ENCODE measurements at places on chromosomes 7 and 10.

DNA sequence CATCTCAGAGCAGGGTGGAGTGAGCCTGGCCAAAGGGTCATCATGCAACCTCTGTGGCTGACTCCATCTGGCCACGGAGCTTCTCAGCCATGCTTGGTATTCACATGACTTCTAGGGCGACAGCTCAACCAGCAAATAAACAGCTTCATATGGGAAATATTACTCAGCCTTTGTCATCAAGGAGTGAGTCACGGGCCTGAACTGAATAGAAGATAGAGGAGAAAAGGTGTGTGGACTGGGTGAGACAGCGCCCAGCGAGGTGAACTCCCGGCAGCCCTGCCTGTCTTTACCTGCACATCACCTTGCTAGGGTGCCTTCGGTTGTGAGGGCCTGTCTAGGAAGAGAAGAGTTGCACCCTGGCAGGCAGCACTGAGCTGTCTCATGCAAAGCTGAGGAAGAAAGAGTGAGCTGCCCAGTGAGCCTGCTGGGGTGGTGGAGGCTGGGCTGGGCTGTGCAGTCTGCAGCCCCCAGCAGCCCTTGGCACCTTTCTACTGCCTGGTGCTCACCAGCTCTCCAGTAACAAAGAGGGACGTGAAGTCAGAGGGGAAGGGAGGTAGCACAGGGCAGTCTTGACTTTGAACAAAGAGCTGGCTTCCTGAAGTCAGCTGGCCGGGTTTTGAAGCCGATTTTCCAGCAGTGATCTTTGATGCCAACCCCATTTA is 114.2 kb downstream of the EGFR start:
- peak; percentile 99 for DNase-seq

GRCh38 chr7:143385891-143386781 is 5.0 kb downstream of the ZYX start:
- DNase-seq, result no peak

- DNase-seq, result no peak
Observed at GRCh38 chr10:51086710-51087109, 12.4 kb downstream of the PRKG1 start.

GRCh38 chr10:13074563-13075451 is 25.2 kb upstream of the OPTN start:
- DNase-seq, result peak; percentile 58

DNA sequence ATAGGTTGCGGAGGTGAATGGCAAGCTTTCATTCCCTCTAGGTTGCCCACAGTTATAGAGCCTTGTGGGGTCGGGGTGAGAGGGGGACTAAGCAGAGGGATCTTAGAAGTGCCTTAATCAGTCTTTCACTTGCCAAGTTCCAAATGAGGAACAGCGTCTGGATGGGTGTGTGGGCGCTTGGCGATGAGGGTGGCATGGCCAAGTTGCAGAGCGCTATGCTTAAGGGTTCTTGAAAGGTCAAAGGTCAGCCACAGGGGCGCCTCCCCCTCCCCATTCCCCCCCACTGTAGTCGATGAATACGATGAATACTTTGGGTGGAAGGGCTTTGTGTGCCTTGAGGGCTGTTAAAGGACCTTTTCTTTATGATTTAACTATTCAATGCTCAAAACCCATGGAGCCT is 185.0 kb downstream of the TCF7L2 start:
- no peak for DNase-seq

DNA sequence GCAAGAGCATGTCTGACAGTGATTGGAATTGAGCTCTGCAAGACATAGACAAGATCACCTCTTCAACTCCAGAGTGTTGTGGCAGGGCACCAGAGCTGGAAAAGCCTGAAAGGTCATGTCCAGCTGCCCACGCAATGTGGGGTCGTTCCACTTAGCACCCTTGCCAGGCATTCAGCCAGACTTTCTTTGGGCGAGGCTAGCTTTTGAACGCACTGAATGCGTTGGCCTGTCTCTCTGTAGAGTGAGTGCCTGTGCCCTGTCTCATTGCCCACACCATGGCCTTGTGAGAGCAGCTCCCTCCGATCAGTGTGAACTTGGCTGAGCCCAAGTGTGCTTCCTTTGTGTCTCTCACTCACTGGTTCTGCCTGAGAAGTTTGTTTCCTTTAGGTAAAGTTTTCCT is 23.3 kb downstream of the UBTD1 start:
- no peak for DNase-seq

GRCh38 chr10:60788544-60788943 is 10.3 kb downstream of the CDK1 start:
- no peak for DNase-seq

DNA sequence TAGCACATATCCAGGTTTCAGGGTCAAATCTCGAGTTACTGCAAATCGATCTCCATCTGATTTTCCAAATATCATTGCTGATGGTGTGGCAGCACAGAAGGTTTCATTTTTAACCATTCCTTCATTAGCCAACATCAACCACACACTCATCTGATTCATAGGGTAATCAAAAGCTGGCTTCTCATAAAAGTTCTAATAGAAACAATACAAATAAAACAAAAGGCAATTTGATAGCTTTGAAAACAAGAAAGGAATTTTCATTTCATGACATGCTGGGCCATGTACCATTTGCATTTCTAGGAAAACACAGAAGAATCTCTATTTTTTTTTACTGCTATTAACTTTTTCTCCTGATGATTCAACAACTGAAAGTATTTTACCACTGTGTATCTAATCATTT is 147.7 kb upstream of the SLC26A5 start:
- no peak for DNase-seq

DNA sequence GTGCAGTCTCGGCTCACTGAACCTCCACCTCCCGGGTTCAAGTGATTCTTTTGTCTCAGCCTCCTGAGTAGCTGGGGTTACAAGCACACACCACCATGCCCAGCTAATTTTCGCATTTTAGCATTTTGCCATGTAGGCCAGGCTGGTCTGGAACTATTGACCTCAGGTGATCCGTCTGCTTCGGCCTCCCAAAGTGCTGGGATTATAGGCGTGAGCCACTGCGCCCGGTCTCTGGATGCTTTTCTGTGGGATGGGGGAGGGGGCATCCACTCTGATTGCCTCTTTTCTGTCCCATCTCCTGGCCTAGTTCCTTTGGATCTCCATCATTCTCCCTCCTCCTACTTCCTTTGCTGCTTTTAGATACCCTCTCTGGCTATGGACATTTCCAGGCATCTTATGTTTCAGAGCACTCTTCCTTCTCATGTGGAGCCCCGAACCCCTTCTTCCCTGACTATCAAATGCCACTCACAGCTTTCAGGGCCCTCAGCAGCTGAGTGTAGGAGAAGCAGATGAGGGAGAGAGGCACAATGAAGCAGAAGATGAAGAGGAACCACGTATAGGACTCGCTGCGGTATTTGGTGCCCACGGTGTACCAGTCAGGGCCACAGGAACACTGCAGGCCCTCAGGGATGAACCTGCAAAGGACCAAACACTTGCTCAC is 1.4 kb downstream of the OPN1SW start:
- DNase-seq, result no peak

- no peak for DNase-seq
Observed at GRCh38 chr7:104005197-104005596, 15.7 kb upstream of the RELN start.

- no peak for DNase-seq
Observed at GRCh38 chr7:3558400-3558799, 257.3 kb downstream of the SDK1 start.

DNA sequence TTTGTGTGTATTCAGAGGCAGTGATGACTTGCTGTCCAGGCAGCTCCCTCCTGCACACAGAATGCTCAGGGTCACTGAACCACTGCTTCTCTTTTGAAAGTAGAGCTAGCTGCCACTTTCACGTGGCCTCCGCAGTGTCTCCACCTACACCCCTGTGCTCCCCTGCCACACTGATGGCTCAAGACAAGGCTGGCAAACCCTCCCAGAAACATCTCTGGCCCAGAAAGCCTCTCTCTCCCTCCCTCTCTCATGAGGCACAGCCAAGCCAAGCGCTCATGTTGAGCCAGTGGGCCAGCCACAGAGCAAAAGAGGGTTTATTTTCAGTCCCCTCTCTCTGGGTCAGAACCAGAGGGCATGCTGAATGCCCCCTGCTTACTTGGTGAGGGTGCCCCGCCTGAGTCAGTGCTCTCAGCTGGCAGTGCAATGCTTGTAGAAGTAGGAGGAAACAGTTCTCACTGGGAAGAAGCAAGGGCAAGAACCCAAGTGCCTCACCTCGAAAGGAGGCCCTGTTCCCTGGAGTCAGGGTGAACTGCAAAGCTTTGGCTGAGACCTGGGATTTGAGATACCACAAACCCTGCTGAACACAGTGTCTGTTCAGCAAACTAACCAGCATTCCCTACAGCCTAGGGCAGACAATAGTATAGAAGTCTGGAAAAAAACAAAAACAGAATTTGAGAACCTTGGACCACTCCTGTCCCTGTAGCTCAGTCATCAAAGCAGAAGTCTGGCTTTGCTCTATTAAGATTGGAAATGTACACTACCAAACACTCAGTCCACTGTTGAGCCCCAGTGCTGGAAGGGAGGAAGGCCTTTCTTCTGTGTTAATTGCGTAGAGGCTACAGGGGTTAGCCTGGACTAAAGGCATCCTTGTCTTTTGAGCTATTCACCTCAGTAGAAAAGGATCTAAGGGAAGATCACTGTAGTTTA is 15.8 kb downstream of the SCD start:
- peak; percentile 15 for DNase-seq

- DNase-seq, result no peak
Observed at GRCh38 chr7:36015733-36016132, 137.3 kb upstream of the EEPD1 start.

DNA sequence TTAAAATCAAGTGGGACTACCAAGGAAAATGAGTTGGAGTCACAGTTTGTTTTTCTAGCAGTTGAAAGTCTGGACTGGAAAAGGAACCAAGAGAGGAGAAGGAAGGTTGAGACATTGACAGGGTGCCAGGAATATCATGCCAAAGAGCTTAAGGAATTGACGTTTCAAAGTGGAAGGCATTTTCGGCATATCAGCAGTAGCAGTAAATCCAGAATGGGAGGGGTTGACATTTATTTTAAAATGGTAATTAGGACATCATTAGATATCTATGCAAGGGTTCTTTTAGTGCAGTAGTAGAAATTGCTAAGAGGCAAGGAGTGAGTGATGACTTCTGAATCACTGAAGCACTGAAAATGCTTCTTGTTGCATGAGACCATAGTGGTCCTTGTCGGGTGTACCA is 335.9 kb upstream of the PLXDC2 start:
- DNase-seq, result no peak

- DNase-seq, result no peak
Observed at GRCh38 chr10:7444551-7445121, 33.8 kb upstream of the SFMBT2 start.

DNA sequence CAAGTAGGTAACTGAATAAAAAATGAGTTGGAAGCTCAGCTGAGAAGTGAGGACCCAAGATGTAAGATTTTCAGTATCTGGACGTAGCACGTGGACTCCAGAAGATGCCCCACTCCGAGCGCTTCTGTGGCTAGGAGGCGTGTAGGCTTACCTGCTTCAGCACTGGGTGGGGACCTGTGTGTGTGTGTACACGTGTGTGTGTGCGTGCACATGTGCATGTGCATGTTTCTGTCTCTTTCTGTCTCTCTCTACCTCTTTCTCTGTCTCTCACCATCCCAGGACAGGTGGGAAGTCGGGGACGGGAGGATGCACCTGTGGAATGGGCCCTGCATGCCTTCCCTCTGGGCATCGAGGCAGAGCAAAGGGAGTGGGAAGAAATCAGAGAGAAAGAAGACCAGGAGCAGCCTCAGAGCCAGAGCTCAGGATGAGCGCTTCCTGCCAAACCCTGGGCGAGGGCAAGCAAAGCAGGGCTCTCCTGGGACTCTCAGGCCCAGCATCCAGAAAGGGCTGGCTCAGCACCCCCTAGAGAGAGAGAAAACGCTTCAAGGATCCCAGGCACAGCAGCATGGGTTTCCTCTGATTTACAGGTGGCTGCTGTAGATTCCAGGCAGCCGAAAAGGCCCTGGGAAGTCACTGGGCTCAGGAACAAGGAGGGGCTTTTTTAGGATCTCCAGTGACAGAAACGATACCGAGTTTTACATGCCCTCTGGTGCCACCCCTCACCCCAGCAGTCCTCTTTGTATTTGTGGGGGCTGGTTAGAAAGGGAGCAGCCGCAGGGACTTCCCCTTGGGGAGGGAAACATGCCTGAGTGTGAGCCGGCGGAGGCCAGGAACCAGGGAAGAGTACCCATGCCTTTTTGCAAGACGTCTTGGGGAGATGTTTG is 28.5 kb downstream of the CXCL12 start:
- DNase-seq, result no peak
